IPS DF 19.7 (cell line): ENCODE measurements at places on chromosomes 1 and 21.

DNA sequence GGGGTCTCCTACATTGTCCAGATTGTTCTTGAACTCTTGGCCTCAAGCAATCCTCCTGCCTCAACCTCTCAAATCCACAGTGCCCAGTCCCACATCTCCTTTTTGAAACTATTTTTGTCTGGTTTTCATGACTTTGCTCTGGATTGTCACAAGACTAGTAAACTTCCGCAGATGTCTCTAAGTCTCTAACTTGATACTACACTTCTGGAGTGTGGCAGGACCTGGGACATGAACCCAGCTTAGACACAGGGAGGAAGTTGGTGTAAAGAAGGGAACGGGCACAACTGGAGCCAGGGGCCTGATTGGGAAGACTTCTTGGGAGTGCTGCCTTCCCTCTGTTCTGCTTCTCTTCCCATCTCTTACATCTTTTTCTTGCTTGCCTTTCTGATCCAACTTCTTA, 16.2 kb upstream of the DISC1 start:
- no peak for DNase-seq

GRCh38 chr1:48236716-48237470, 14.4 kb downstream of the SLC5A9 start:
- peak; percentile 28 for DNase-seq

DNA sequence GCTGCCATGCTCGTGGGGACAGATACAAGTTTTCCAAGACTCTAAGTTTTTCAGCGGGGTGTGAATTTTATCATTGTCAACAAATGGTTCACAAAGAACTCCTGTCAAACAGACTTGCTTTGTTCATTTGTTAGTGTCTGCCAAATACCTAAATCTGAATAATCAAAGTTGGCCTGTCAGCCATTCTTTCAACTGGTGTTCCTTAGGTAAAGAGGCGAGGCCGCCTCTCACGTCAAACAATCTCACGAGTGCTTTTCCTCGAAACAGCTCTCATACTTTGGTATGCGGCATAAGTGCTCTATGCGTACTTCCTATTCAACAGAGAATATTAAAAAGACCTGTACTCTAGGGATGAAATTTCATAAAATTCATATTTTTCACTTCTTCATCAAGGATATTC, 51.4 kb upstream of the KANK4 start:
- no peak for DNase-seq

- DNase-seq: no peak
Measured at GRCh38 chr1:71490432-71490831, 409.6 kb upstream of the ZRANB2 start.

GRCh38 chr21:45334591-45335081, 46.9 kb upstream of the POFUT2 start:
- DNase-seq: no peak

DNA sequence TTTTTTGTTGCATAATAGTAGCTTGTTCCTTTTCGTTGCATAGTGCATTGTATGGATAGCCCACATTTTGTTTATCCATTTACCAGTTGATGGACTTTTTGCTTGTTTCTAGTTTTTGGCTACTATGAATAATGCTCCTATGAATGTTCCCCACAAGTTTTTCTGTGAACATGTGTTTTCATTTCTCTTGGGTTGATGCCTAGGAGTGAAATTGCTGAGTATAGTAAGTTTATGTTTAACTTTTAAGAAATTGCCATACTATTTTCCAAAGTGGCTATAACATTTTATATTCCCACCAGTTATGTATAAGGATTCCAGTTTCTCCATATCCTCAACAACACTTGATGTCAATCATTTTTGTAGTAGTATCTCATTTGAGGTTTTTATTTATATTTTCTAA, 84.8 kb upstream of the CACYBP start:
- DNase-seq: no peak

DNA sequence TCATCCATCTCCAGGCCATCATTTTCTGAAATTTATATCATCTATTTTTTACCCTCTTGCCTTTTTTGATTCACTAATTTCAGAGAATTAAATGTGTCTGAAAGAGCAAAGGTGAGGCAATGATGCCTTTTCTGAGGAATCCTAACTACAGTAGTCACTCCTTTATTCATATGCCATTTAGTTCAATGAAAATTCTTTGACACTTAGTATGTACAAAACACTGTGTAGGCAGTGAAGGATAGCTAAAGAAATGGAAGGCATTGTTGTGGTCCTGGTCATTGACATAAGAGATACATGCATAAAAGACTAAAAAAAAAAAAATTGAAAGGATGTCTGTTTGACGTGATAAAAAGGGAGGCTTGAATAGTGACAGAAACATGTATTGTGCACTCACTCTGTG, 171.9 kb upstream of the BEND5 start:
- DNase-seq: no peak

DNA sequence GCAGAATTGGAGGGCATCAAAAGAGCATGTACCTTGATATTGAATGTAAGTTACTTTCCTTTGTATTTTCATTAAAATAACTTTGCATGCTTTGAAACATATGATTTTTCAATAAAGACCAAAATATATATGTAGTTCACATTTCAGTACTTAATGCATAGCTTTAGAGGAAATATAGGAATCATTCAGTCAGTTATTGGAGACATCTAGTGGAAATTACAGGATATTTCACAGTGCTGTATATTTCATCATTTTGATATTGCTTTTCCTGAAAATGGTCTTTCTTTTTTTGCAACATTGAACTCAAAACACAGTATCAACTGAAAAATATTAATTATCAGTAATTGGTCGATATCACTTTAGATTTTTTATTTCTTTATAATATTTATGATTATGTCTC, 375.8 kb downstream of the NCAM2 start:
- no peak for DNase-seq

- DNase-seq: no peak
Measured at GRCh38 chr1:91564888-91565701, 64.4 kb downstream of the CDC7 start.

DNA sequence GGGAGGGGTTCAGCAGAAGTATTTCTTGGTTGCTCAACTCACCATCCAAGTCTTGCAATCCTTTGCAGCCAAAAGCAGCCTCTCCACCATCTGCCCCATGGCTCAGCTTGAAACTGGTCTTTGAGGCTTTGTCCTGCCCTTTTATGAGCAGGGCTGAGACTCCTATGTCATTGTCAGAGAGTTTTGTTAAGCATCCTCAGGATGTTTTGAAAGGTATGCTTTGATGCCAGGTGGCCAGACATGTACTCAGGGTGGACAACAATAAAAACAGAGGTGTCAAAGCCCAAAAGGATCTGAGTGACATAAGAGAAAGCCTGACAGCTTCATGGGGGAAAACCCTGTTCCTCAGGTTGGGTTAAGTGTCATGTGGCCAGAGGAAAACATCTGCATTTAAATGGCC, 310.5 kb downstream of the PRDM2 start:
- no peak for DNase-seq

- no peak for DNase-seq
Measured at GRCh38 chr1:218575856-218576255, 230.7 kb downstream of the TGFB2 start.

GRCh38 chr21:14675774-14676530, 129.8 kb upstream of the SAMSN1 start:
- no peak for DNase-seq

DNA sequence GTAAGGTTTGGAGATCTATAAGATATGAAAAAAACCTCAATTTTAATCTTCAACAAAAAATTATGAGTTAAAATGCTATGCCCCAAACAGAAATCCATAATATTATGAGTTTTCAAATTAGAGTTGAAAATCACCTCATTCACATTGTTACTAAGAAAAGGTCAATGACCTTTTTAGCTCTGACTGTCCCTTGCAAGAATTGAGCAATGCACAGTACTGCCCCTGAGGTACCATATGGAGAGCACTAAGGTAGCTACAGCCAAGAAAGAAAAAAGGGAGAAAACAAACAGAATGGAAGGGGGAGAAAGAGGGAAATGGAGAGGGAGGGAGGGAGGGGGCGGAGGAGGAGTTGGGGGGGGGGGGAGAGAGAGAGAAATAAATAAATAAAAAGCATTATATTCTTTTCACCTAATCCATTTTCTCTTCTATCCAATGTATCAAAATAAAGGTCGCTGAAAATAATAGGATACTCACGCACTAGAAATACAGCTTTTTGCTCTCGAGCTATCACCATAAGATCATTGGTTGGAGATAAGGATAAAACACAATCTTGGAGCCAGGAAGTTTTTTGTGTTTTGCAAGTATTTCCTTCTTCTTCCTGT, 58.8 kb downstream of the RAB3GAP2 start:
- no peak for DNase-seq

DNA sequence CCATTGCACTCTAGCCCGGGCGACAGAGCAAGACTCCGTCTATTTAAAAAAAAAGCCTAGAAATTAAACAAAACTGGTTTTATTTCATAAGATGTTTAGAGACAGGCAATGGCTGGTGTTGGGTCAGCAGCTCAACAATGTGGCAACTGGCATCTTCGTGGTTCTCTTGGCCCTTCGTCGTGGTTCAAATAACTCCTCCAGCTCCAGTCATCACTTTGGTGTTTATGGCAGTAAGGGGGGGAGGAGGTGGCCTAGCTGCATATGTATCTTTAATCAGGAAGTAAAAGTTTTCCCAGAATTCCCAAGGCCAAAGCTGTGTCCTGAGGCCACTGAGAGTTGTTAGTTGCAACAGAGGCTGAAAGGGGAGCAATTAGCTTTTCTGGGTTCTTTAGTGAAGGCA, 13.0 kb upstream of the LTN1 start:
- no peak for DNase-seq

DNA sequence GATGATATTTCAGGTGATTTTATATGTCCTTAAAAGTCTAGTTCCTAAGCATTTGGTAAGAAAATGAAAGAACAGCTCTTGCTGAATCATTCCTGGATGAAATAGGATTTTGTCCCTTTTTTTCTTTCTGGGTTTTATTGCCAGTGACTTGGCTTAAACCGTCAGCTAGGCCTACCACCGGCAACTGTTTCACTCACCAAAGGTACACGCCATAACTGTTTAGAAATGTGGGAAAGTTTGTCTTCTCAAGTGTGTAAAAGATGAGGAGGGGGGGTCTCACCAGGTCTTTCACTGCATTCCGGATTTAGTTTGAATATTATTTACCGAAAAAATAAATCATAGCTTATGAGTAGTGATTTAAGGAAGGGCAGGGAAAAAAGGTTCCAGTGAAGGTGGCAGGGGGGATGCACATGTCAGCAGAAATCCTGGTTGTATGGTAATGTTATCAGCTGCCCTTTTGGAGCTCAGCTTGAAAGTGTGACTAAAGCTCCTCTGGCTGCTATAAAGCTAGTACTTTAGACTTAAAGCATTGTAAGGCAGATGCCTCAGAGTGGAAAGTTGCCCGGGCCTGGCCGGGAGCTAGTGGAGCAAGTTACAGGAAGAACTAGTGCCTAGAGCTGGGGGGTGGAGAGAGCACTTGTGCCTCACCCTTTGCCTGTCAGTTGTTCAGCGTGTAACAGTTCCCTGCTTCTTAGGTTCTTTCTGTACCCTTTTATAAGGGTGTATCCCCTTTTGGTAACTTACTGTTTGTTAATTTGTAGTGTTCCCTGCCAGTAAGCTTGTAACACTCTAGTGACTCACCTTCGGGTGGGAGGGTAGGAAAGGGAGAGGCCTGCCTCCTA, 3.1 kb downstream of the ATP1A1 start:
- DNase-seq: no peak

- no peak for DNase-seq
Measured at GRCh38 chr21:23579573-23579972, 2027.7 kb downstream of the MRPL39 start.

DNA sequence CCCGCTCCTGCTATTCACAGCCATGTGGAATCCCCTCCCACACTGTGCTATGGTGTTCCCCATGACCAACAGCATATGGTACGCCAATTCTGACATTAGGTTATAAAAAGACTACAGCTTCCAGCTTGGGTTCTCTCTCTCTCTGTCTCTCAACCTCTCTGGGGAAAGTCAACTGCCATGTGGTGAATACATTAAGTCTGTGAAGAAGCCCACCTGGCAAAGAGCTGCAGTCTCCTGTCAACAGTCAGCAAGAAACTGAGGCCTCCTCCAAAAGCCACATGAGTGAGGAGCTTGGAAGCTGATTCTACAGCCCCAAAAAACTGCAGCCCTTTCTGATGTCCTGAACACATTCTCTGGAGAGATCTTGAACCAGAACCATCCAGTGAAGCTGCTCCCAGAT, 25.0 kb upstream of the LRRC38 start:
- no peak for DNase-seq

GRCh38 chr1:213138892-213139291, 87.9 kb downstream of the RPS6KC1 start:
- no peak for DNase-seq

- DNase-seq: no peak
Measured at GRCh38 chr1:64112281-64112680, 91.1 kb upstream of the UBE2U start.

DNA sequence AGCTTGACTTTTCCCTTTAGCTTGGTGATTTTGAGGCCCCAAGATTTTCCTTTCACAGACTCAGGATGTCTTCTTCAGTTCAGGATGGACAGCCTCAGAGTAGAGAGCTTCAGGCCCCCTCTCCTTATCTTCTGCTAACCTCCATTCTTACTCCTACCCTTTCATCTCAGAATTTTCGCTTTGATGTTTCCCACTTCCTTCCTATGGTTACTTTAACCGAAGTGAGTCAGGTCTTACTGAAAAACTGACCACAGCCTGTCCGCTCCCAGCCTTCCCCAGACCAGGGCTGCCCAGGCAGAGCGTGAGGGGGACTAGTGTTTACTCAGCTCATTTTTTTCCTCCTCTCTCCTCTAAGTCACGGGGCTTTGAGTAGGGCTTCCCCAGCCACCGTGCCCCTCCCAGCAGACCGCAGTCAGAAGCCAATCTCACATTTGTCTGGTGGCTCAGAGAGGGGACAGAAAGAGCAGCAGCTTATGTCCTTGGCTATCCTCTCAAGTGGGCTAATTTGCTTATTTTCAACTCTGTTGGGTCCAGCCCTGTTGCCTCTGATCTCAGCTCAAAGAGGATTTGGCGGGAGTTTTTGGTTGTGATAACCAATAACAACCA, 4.2 kb upstream of the IL19 start:
- no peak for DNase-seq

- DNase-seq: no peak
Measured at GRCh38 chr1:167981933-167982332, 45.1 kb upstream of the MPC2 start.

GRCh38 chr21:42575111-42575510, 61.5 kb downstream of the SLC37A1 start:
- DNase-seq: no peak

DNA sequence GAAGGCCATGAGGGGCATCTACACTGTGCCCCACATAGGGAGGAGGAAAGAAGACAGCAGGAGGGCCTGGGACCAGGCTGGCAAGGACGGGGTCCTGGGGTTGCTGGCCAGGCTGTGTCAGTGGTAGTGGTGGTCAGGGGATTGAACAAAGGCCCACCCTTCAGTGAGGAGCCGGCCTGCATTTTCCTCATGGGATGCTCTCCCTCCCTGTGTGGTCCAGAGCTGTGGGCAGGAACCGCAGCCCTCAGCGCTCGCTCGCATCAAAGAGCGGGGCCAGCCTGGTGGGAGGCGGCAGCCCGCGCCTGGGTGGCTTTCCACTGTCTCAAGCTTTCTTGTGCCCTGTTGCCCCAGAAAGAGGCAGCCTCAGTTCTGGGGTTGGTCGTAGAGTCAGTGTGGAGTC, 24.8 kb downstream of the LHX4 start:
- DNase-seq: no peak

GRCh38 chr1:103129796-103130195, 21.5 kb upstream of the COL11A1 start:
- no peak for DNase-seq

- no peak for DNase-seq
Measured at GRCh38 chr1:92487078-92487605, 417 bp upstream of the GFI1 start.

GRCh38 chr1:2548068-2548589, 8.0 kb upstream of the TNFRSF14 start:
- no peak for DNase-seq
